ENCODE measurements at places on chromosomes 3 and 15.

DNA sequence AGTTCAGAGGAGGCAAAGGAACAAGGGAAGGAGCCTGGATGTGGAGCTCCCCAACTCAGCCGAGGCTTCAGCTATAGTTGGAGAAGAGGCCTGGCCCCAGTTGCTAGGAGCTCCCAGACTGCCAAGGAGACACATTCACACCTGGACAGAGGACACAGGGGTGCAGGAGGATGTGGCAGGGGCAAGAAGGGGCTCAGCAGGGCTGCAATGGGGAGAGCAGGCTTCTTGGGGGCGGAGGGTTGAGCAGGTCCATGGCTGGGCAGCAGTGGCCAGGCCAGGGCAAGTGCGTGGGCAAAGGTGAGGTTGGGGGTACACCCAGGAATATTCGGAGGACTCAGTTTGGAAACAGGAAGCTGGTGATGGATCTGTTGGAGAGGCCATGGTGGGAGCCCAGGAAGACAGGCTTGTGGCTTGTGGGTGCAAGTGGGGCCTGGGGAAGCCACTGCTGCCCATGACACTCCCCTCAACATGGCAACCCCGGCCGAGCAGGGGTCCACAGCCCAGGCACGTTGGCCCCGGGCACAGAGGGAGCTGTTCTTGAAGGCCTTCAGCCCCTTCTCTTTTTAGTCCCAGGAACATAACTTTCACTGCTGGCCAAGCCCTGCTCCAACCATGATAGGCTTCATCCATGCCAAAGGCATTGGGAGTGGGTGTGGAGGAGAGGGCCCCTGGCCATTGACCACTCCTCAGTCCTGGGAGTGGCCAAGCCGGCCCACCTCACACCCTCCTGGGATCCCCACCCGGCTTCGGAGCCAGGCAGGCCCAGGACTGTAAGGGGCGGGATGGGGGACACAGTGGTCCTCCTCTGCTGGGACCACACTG, 33.3 kb downstream of the TSPAN3 start:
- no peak for DNase-seq

- no peak for DNase-seq
Measured at GRCh38 chr3:14646589-14647413, 4.8 kb upstream of the CCDC174 start.

DNA sequence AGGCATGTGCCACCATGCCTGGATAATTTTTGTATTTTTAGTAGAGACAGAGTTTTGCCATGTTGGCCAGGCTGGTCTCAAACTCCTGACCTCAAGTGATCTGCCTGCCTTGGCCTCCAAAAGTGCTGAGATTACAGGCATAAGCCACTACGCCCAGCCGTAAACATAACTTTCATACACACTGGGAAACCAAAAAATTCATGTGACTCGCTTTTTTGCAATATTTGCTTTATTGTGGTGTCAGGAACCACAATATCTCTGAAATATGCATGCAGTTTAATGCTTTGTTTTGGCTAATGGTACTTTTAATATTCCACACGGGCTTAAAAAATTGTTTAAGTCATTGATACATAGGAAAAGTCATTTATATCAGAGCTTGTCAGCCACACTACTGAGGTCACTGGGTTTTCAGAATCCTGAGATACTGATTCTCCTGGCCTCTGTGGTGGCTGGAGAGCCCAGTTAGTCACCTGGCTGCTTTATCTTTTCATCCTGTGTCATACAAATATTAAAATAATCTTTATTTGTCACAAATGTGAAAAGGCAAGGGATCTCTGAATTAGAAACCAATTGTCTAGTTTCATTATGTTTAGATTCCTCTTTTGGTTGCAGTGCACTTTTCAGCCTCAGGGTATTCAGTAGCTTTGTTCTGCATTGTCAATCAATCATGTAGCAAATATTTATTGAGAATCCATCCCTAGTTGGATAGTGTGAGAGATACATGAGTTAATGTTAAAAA, 10.0 kb downstream of the TMEM62 start:
- no peak for DNase-seq

DNA sequence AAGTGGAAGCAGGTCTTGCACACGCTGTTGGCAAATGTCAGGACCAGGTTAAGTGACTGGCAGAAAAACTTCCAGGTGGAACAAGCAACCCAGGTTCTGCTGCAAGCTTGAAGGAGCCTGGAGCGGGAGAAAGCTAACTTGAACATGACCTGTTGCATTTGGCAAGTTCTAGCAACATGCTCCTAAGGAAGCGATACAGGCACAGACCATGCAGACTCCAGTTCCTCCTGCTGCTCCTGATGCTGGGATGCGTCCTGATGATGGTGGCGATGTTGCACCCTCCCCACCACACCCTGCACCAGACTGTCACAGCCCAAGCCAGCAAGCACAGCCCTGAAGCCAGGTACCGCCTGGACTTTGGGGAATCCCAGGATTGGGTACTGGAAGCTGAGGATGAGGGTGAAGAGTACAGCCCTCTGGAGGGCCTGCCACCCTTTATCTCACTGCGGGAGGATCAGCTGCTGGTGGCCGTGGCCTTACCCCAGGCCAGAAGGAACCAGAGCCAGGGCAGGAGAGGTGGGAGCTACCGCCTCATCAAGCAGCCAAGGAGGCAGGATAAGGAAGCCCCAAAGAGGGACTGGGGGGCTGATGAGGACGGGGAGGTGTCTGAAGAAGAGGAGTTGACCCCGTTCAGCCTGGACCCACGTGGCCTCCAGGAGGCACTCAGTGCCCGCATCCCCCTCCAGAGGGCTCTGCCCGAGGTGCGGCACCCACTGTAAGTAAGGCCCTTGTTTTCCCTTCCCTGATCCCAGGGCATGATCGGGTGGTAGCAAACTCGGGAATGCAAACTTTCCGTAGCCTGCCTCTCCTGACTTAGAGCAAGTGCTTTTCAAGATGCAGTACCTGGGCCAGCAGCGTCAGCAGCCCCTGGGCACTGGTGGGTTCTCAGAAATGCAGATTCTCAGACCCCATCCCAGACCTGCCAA, 759 bp downstream of the GALNT15 start:
- DNase-seq = no peak

DNA sequence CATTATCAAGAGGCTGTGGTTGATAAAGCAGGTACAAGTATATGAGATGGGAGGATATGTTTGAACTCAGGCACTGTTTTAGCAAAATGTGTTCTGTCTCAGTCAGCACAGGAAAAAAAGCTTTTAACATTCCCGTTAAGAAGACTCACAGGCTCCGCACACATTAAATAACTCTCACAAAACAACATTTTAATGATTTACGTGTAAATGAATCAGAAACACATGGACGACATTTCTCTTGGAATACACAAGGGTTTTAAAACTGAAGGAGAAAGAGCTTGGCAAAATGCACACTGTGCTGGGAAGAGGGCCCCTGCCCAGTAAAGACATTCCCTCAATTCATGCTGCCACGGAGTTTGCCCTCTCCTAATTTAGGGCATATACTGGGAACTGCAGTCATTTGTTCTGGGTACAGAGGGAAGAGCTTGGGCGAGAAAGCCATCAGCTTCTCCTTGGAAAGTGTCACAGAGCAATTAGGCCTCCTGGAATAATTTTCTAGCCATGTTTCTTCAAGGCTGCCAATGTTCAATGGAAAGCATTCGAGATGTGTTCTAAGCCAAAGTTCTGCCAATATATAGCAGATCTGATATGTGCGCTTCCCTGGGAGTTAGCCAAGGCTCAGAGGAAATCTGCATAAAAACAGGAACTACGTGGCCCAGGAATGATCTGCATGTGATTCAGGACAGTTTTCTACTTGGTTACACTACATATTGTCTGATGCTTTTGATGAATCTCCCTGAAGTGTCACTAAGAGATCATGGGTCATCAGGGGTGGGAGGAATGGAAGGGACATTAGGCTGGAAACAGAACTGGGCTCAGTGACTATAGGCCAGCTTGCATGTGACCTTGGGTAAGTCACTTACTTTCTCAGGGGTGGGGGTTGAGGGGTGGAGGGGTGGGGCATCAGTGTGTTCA, 2.2 kb upstream of the MASP1 start:
- DNase-seq = no peak

GRCh38 chr3:78645628-78646310, 1122.0 kb downstream of the ROBO1 start:
- no peak for DNase-seq

DNA sequence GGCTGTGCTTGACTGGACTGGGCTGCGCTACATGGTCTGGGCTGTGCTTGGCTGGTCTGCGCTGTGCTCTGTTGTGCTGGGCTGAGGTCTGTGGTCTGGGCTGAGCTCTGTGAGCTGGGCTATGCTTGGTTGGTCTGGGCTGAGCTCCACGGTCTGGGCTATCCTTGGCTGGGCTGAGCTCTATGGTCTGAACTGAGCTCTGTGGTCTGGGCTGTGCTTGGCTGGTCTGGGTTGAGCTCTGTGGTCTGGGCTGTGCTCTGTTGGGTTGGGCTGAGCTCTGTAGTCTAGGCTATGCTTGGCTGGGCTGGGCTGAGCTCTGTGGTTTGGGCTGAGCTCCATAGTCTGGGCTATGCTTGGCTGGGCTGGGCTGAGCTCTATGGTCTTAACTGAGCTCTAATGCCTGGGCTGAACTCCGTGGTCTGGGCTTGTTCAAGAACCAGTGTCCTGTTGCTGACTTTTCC, 92.0 kb downstream of the PLXNA1 start:
- no peak for DNase-seq

- DNase-seq = no peak
Measured at GRCh38 chr3:83317605-83318004, 1556.2 kb upstream of the GBE1 start.

- no peak for DNase-seq
Measured at GRCh38 chr3:43957553-43957952, 266.8 kb downstream of the ABHD5 start.

GRCh38 chr3:132004571-132004970, 30.2 kb downstream of the CPNE4 start:
- DNase-seq = no peak

- no peak for DNase-seq
Measured at GRCh38 chr3:99765042-99765942, 52.4 kb upstream of the CMSS1 start.

- DNase-seq = no peak
Measured at GRCh38 chr15:68421798-68422402, 10.1 kb downstream of the ITGA11 start.

- no peak for DNase-seq
Measured at GRCh38 chr3:172244011-172244410, 204.2 kb downstream of the GHSR start.

- DNase-seq = no peak
Measured at GRCh38 chr3:30004481-30004880, 601.9 kb upstream of the TGFBR2 start.

Measured in caudate nucleus (tissue), 63 donors.